ENCODE measurements at places on chromosomes 7 and 10. TPM values are rescaled to one million over a fixed set of nuclear protein-coding genes. Genes with fewer than 3 reads are reported as not detected.

PODXL gene
- polyA plus RNA-seq = 0.08 TPM

SPDYE11 gene
- not detected for polyA plus RNA-seq

CNTNAP2 gene
- polyA plus RNA-seq = 2.2 TPM

ACADSB gene
- polyA plus RNA-seq = 5.0 TPM

TMEM176A gene
- polyA plus RNA-seq = not detected

SHTN1 gene
- polyA plus RNA-seq = 16.0 TPM

MPP7 gene
- 6.5 TPM for polyA plus RNA-seq

TMEM236 gene
- polyA plus RNA-seq = 0.13 TPM

NPFFR1 gene
- polyA plus RNA-seq = not detected

ZNF438 gene
- polyA plus RNA-seq = 2.8 TPM

ASAH2 gene
- 1.7 TPM for polyA plus RNA-seq

ANKRD61 gene
- 0.22 TPM for polyA plus RNA-seq

CFAP58 gene
- polyA plus RNA-seq = 0.82 TPM

FAM25A gene
- polyA plus RNA-seq = 27.6 TPM

PKD2L1 gene
- polyA plus RNA-seq = not detected

Data from keratinocyte (primary cell).